Stimulated activated CD4-positive, alpha-beta T cell treated with anti-CD3 and anti-CD28 coated beads, TNF-alpha, amount 100 ng/mL, for 1 hour (primary cell): ENCODE measurements at places on chromosomes 11 and 22.

DNA sequence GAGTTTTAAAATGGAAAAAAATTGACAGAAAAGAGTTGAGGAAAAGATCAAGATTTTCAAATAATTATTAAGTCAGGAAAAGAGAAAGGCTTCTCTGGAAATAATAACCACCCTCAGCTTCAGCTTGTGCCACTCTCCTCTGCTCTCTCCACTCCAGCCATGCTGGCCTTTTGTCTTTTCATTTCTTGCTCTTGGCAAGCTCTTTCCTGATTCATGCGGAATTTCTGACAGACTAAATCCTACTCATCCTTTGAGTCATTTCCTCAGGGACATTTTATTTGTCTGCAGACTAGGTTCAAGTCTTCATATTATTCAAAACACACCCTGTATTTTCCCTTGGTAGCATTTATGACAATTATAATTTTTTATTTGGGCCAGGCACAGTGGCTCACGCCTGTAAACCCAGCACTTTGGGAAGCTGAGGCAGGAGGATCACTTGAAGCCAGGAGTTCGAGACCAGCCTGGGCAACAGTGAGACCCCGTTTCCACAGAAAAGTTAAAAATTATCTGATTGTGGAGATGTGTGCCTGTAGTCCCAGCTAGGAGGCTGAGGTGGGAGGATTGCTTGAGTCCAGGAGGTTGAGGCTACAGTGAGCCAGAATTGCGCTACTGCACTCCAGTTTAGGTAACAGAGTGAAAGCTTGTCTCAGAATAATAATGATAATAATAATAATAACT lies 7.8 kb upstream of the P4HA3 start:
- DNase-seq, result no peak

DNA sequence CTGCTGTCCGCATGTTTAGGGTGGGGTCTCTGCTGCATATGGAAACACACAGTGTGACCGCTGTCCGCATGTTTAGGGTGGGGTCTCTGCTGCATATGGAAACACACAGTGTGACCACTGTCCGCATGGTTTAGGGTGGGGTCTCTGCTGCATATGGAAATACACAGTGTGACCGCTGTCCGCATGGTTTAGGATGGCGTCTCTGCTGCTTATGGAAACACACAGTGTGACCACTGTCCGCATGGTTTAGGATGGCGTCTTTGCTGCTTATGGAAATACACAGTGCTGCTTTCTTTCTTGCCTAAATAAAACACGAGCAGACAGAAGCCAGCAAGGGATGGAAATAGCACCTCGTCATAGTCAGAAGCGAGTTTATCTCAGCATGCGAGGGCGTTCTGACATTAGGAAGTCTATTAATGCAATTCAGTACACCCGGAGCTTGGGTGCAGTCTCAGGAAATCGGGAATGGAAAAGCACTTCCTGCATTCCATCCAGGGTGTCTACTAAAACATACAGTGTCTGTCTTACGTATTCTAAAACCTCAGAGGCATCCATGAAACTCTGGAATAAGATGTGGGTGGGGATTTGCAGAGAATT lies 32.6 kb upstream of the TOLLIP start:
- DNase-seq, result no peak

DNA sequence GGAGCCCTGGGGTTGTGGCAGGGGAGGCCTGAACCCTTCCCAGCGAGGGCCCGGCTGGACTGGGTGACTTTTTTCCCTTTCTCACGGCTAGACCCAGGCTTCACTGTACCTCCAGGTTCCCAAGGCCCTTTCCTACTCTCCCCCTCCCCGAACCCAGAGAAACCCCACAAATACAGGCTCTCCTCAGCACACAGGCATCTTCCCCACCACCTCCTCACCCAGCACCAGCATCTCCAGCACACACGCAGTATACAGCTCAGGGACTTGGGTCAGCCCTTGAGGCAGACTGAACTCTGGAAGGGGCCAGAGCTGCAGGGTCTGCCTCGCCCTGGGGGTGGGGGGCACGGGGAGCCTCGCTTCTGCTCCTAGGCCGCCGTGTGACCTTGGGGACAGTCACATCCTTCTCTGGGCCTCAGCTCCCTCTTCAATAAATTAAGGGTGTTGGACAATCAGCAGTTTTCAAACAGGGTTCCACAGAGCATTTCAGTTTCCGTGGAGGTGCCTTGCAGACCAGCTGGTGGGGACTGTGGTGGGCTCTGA lies 4.5 kb downstream of the TMPRSS13 start:
- DNase-seq, result no peak

- DNase-seq, result no peak
Measured at GRCh38 chr11:90438069-90438468, 215.2 kb upstream of the CHORDC1 start.

DNA sequence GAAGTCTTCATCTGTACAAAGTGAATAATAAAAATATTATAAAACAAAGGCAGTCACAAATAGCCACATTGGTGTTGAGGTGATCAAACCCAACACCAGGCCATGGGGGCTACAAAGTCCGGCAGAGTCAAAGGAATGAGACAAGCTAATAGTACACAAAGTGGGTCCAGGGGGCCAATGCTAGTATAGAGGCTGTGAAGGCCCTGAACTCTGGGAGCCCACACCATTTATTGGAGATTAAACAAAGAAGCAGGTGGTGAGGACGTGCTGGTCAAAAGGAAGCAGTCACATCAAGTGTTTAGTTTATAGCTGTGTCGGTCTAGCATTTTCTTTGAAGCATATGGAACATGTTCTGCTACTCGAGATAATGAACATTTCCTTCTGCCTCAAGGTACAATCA lies 58.6 kb upstream of the CCT8L2 start:
- DNase-seq, result no peak

DNA sequence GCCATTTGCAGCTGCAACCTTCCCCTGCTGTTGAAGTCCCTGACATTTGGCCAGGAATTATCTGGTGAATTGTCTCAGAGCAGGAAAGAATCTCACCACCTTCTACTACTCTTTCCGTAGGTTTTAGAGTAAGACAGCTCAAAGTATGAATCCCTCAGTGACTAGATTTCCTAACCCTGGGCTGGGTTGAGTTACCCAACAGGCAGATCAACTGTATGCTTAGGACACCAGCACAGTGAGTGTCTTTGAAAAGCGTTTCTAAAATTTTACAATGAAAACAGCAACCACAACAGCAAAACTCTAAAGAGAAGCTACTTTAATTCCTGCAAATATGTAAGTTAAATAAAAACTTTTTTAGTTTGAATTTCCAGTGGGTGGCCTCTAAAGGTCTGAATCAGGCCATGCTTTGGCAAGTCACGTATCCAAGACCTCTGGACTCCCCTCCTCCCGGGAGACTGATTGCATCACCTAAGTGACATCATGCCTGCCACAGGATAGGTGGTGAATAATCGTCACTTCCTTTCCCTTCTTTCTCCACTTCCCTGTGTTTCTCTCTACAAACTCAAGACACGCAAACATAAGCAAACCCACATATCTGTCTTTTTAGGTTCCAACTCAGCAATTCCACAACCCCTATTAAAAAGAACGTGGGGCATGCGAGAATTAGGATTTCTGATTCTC lies 7.8 kb downstream of the OR8B12 start:
- DNase-seq, result no peak

- DNase-seq, result no peak
Measured at GRCh38 chr11:43546561-43547429, 133.7 kb upstream of the HSD17B12 start.

GRCh38 chr11:128552783-128553661 lies 34.3 kb downstream of the ETS1 start:
- no peak for DNase-seq

- no peak for DNase-seq
Measured at GRCh38 chr22:44237290-44237689, 56.6 kb downstream of the PARVG start.

GRCh38 chr11:61628662-61628970 lies 47.7 kb upstream of the SYT7 start:
- no peak for DNase-seq

DNA sequence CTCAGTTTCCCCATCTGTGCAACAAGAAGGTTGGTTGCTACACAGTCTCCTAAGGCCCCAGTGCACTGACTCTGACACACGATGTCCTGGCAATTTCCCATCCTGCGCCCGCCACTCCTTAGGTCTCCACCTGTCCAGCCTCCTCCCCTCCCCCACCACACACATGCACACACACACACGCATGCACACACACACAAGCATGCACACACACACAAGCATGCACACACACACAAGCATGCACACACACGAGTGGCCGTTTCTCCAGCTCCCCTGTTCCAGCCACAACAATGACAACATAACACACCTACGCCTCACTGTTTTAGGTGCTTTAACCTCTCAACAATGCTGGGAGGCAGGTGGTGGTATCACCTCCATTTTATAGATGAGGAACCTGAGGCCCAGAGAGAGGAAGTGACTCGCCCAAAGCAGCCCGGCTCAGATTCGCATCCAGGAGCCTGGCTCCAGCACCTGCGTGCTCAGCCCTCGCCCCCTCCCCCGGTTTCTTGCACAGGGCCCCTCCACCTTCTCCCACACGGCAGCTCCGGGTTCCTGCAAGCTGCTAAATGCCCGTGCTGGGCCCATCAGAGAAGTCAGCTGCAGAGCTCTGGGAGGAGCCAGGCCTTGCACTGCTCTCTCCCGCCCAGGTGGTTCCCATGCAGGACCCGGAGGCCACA lies 13.0 kb downstream of the CYTH4 start:
- DNase-seq, result no peak

DNA sequence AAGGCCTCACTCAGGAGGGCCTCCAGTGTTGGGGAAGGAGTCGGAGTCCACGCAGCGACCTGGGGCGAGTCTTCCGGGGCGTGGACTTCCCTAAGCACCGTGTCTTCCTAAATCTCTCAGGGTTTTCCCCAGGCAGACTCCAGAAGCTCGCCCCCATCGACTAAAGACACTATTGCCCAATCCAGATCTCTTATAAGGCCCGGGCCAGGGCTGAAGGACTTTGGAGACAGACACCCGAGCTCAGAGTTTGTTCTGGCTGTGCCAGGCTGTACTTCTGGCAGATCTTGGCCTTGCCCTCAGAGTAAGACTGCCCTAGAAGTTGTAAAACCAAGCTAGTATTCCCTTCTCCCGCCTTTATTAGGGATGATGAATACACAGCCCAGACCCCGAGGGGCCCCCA lies 191.4 kb downstream of the BUD13 start:
- no peak for DNase-seq

DNA sequence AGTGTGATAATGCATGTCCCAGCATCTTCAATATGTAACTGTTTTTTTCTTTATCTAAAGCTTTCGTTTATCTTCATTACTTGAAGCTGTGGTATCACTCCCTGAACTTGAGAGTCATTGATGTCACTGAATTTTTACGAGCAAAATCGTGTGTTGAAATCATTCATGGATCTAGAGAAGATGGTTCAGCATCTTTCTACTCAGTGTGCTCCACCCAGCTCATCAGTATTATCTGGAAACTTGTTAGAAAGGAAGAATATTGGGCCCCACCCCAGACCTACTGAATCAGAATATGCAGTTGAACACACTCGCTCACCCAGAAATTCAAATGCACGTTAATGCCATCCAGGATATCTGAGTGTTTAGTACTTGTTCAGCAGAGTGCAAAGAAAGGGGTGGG lies 8.3 kb downstream of the CDON start:
- DNase-seq, result no peak

DNA sequence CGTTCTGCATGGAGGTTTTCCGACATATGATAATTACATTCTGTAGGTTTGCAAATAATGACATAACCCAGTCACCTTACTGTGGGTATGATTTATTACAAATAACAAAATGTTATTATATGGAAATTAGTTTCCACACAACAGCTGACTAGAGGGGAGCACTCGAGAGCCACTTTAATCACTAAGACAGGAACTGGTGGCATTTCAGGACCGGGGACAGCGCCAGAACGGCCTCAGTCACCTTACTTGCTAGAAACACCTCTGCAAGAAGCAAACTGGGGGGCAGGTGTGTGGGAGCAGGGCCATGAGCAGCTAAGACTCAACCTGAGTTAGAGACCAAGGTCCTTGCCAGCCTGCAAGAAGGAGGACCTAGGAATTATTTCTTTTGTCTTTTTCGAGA lies 199.9 kb downstream of the DSCAML1 start:
- no peak for DNase-seq

GRCh38 chr11:4066910-4067309 lies 27.7 kb upstream of the RRM1 start:
- no peak for DNase-seq

GRCh38 chr11:111019451-111019850 lies 226.1 kb upstream of the POU2AF2 start:
- no peak for DNase-seq

DNA sequence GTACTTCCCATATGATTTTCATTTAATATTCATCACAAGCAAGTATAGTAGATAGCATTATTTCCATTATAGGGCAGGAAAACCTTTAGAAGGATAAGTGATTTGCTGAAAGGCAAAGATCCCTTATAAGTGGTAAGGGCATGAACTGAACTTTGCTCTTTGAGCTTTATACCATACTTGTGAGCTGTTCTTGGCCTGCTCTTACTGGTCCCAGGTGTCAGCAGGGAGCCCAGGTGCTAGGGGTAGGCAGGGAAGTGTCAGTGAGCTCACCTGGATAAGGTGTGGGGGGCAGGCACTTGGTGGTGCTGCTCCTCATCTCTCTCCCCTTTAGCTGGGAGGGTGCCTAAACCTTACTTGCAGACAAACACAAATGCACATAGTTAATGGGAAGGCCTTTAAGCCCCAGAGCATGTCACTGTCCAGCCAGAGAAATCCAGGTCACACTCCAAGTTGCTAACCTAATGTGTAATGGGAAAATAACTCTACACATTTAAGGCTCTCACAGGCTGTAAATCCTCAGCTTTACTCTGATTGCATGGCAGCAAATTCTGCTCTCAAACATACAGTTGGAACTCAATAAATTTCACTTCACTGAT lies 114.4 kb downstream of the PLEKHA7 start:
- DNase-seq, result no peak

- no peak for DNase-seq
Measured at GRCh38 chr22:50705851-50706351, 32.1 kb upstream of the ACR start.

GRCh38 chr11:5243816-5244180 lies 5.9 kb downstream of the HBG1 start:
- no peak for DNase-seq

- DNase-seq, result no peak
Measured at GRCh38 chr11:17599460-17599925, 52.4 kb downstream of the OTOG start.

DNA sequence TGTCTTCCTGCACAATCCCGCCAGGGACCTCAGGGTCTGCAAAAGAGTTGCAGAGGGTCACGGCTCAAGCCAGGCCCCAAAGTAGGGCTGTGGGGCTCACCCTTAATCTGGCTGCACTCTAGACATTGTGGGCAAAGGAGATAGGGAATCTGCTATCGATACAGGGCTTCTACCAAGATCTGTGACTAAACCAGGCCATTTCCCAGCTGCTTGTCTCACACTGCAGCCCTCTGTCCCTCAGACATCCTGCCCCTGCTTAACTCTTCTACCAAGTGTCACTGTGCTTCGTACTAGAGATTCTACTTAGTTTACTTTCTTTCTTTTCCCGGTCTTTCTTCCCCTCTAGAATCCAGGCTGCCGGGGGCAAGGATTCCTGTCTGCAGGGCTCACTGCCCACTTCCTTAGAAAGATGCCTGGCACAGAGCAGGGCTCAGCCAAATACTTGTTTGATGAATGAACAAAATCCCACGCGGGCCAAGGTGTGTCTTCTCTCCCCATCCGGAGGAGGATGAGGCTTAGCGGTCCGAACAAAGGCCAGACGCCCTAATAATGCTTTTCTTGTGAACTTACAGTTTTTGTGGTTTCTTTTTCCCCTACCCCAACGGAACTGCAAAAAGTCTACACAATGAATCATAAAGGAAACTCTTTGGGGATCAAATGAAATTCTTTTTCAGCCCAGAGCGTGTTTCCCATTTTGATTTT lies 61.3 kb upstream of the ANO1 start:
- no peak for DNase-seq
